ENCODE measurements at places on chromosomes 5 and 9.

DNA sequence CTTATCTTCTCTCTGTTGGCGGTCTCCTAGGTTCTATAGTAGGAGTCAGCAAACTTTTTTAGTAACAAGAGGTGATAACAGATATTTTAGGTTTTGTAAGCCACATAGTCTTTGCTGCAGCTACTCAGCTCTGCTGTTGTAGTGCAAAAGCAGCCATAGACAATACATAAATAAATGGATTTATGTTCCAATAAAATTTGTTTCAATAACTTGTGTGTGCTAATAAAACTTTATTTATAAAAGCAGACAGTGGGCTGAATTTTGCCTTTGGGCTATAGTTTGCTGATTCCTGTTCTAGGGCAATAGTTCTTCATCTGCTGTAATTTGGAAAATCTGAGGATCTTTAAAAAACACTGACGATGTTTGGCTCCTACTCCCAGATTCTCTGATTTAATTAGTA is 469.4 kb upstream of the TNC start:
- DNase-seq, result no peak

GRCh38 chr9:134962973-134963364 is 45.3 kb upstream of the FCN1 start:
- DNase-seq, result no peak

GRCh38 chr5:57209316-57210040 is 35.6 kb downstream of the GPBP1 start:
- DNase-seq, result no peak

GRCh38 chr5:72837524-72838096 is 21.1 kb downstream of the TNPO1 start:
- DNase-seq, result no peak

DNA sequence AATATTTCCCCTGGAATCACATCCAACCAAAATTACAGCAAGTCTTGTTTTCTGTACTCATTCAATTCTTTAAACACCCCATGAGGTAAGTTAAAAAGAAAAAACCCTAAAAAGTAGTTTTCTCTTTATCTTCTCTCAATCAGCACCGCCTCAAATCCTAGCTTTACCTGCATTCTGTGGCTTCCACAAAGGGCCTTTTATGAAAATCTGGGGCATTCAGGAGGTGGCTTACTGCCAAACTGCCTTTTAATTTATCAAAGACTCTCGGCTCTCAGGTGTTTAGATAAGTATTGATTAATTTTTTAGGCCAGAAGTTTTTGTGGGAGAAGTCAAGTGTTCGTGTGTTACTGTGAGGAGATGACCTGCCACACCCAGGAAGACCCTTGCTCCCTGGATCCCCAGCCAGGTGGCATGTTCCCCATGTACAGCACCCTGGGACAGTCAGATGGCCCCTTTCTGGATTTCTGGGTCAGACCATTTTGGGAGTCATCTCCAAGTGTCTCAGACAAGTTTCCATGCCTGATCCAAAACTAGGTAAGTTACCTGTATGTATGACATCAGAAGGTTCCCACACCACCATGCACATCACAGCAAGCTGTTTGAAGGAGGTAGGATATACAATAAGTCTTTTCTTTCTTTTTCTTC is 6.2 kb upstream of the TMEM171 start:
- DNase-seq, result no peak

DNA sequence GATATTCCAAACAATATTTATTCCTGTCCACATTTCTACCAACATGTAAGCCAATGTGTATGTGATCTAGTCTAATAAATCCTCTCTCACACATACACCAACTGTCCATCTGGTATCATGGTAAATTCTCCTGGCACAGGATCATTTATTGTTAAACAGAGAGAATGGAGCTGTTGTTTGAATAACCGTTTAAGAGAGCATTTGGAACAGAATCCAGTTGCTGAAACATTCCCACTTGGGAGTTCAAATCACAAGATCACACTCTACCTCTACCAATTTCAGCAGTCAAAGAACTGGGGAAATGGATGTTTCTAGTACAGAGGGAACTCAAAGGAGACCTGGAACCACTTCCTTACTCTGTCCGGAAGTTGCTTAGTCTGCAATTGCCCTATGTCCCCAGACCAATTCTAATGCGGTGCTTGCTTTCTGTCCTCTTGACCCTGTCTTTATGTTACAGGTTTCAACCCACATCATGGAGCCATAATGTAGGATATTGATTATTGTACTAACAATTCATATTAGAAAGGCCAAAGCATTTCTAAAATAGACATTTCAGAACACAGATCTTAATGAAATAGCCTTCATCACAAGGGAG is 488.4 kb downstream of the SEMA5A start:
- no peak for DNase-seq

GRCh38 chr9:109401169-109401989 is 80.5 kb upstream of the EPB41L4B start:
- DNase-seq, result peak; percentile 65

Data from NCI-H2107 (cell line).